NCI-H1436 treated with DMSO at 0.1 percent for 48 hours (cell line): ENCODE measurements at places on chromosomes 12 and 14.

GRCh38 chr12:49518914-49519573 is 19.8 kb upstream of the KCNH3 start:
- no peak for DNase-seq

DNA sequence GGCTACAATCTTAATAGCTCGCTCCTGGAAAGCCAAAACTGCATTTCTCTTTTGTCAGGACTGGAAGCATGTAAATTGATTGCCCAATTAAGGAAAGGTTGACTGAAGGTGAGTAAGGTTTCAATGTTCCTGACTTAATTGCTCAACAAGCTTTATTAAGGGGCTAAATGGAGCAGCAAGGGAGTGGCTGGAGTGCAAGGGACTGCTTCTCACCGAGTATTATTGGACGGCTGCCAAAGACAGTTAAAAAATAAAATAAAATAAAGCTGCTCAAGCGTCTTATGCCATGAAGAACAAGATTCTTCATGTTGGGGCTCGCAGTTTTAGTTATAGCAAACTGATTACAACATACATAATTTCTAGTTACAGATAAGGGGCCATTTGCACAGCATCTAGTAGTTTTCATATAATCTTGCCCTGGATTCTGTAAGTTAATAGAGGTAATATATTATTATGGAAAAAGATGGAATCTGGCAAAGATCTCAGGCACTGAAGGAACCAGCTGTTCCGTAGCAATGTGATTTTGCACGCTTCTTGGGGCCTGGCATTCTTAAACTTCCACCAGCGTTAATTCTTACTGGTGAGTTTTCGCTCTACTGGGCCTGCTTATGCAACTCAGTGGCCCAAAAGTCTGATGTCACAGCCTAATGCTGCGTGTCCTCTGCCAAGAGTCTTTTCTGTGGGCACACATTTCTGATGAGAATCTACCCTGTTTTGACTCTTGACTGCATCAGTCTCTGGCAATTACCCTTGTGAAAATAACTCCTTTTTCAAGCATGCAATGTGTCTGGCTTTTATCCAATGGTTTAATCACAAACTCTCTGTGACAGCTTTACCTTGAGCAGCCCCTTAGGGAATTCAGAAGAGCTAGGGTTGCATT is 108.5 kb downstream of the SLC38A1 start:
- DNase-seq, result peak; percentile 76

DNA sequence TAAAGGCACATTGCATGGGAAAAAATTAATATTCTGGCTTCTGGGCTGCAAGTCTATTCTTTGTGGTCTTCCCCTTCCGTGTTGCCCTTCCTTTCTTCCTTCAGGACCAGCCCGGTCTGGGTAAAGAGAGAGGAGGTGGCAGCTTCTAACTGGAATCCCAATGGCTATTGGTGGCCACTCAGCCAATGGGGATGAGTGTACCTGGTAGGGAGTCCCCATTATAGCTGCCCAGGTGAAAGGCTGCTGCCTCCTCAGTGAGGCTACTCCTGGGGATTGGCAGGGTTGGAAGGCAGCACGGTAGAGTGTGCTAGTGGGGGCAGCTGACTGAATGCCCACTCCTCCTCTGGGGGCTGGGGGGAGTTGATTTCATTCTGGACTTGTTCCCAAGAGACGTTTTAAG is 112.6 kb downstream of the RBM19 start:
- DNase-seq, result no peak

GRCh38 chr12:46124132-46124847 is 133.9 kb upstream of the SCAF11 start:
- no peak for DNase-seq

- peak; percentile 39 for DNase-seq
These were observed 870.3 kb upstream of the SEL1L start for GRCh38 chr14:82403987-82404386.

DNA sequence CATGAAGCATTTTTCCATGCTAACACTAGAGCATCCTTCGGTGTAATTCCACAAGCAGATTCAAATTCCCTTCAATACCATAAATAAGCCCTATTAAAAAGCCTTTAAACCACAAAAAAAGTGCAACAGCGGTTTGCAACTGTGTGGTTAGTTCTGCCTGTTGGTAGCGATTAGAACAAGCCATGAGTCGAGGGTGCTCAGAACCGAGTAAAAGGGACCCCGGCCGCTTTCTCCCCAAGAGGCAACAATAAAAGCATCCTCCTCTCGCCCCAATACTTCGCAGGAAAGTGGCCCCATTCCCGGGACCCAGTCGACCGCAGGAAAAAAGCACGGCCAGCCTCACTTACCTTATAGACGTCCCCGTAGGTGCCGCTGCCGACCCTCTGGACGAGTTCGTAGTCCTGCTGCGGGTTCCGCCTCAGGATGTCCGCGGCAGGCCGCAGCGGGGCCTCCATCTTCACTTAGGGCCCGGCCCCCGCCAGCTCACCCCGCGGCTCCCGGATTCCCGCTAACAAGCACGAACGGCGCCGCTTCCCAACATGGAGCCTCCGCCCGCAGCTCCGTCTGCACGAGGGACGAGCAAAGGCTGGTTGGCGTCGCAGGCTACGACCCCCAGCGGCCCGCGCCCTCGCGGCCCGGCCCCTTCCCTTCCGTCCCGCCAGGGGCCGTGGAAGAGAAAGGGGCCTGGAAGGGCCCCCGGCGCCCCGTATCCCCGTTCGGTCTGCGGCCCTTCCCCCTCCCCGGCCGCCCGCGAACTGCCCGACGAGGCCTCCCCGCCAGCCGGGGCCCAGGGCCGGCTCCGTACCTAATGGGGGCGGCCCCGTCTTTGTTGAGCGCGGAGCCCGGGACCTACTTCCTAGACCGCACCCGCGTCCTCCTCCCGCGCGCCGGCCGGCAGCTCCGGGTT is 521 bp downstream of the MAP4K5 start:
- no peak for DNase-seq

GRCh38 chr14:63508033-63508432 is 35.1 kb downstream of the PPP2R5E start:
- DNase-seq, result no peak
